Hematopoietic multipotent progenitor cell (in vitro differentiated cells): ENCODE measurements at places on chromosomes 3 and 15. TPM values are rescaled to one million over a fixed set of nuclear protein-coding genes. Genes with fewer than 3 reads are reported as not detected.

DNA sequence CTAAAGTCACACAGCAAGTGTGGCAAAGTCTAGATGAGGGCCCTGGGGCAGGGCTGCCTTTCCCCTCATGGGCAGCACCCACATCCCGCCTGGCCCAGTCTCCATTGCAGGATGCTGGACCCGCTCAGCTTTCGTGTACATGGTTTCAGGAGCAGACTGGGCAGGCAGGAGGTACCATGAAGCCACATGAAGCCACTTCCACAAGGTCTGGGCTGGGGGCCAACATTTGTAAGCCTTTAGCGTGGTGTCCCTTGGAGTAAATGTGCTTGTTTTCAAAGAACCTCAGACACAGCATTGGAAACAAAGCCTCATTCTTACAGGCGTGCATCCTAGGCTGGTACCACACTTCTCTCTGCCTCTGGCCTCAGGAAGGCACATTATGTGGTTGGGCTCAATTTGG is 34.5 kb downstream of the UMPS start:
- DNase-seq = peak; percentile 38

- peak; percentile 9 for DNase-seq
Measured at GRCh38 chr3:38648659-38649499, 608 bp downstream of the SCN5A start.

SLC28A1 gene
- not detected for total RNA-seq

DNA sequence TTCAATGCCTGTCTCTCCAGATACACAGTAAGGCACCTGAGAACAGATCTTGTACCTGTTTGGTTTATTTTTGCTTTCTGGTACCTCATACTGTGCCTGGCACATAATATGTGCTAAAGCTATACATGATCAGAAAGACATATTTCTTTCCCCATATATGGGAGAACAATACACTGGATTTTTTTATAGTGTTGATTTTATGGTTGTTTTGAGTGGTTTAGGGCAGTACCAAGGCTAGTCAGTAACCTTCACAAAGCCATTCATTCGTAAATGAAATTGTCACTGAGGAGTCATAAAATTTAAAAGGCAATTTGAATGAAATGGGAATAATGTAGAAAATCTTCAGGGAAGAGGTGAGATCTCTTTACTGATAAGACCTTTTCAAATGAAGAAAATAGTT is 810.2 kb downstream of the TUSC7 start:
- DNase-seq = no peak

HIGD2B gene
- under 0.01 TPM for total RNA-seq

DNA sequence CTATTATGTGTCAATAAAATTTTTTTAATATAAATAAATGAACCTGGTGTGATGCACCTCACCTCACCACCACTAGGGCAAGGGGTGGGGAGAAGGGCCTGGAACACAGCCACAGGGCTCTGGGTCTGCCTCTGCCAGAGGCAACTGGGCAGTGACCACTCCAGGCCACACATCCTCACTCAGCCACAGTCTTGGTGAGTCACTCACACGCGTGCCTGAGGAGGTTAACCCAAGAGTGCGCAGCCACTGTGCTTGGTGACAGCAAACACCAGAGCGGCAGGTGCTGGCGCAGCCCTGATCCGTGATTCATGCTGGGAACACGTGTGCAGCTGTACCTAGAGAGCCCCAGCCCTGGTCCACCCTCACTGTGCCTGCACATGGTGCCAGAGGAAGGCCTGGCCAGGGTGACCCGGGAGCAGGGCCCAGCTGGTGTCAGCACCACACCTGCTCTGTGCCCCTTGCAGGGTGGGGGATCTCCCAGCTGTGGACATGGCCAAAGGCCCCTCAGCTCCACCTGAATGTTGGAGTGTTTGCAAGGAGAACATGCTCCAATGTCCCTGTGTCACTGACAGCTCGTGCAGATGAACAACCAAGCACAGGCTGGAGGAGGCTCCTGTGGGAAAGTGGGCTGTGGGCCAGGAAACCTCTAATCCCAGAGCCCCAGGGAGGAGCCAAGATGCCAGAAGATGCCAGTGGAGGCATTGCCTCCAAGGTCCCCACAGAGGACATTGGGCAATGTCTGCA is 2.1 kb downstream of the SLC41A3 start:
- DNase-seq = peak; percentile 23

GRCh38 chr15:29124581-29125381 is 144.8 kb downstream of the NSMCE3 start:
- DNase-seq = no peak

DNA sequence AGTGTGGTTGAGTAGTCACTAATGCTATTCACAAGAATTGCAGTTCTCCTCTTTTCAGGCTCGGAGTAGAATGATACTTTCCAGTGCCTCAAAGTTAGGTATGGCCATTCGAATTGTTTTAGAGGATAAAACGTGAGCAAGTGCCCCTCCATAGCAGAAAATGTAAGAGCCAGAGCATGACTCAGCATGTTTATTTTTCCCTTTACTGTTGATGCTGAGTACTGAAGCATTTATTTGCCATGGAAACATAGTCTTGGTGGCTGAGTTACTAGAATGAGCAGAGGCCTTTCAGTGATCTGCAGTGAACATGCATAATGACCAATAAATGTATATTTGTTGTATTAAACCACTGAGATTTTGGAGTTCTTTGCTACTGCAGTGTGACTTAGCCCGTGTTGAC is 540.6 kb downstream of the NLGN1 start:
- peak; percentile 23 for DNase-seq

DNA sequence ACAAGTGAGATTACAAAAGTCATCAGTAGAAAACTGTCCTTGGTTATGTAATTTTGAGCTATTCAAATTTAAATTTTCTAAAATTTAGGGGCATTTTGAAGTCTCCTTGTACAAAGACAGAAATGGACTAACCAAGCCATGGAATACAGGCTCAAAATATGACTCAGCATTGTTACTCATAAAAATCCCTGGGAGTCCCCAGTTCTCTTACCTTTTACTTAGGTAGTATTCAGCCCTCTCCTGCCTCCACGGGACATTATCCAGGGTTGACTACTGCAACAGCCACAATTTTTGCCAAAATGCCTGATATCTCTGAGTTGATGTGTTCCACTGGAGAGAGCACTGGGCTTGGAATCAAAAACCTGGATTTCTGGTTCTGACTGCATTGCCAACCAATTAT is 25.0 kb downstream of the CLDN18 start:
- no peak for DNase-seq
